ENCODE measurements at places on chromosomes 1 and 21. TPM values are rescaled to one million over a fixed set of nuclear protein-coding genes. Genes with fewer than 3 reads are reported as not detected.

Gene LCE1D
- not detected for polyA plus RNA-seq

Gene LYPD8
- polyA plus RNA-seq = not detected

Gene CFAP74
- polyA plus RNA-seq = not detected

Gene PPFIA4
- not detected for polyA plus RNA-seq

Gene DIRAS3
- not detected for polyA plus RNA-seq

Gene MTARC1
- not detected for polyA plus RNA-seq

Gene MNDA
- polyA plus RNA-seq = 0.57 TPM

Gene MATN1
- polyA plus RNA-seq = 1.2 TPM

Gene PLA2G2C
- polyA plus RNA-seq = not detected

Gene RAD54L
- polyA plus RNA-seq = 0.46 TPM

Gene CD1B
- polyA plus RNA-seq = not detected

Gene LCE2C
- not detected for polyA plus RNA-seq

Gene IFI6
- 61.6 TPM for polyA plus RNA-seq

Gene PIK3CD
- 110 TPM for polyA plus RNA-seq

Gene FBXO28
- polyA plus RNA-seq = 11.3 TPM
